Stimulated activated CD8-positive, alpha-beta memory T cell treated with anti-CD3 and anti-CD28 coated beads, Interleukin-7, amount 100 ng/mL, for 24 hours (primary cell): ENCODE measurements at places on chromosomes 2 and 18.

- no peak for DNase-seq
Observed at GRCh38 chr2:239586651-239587310, 186.0 kb upstream of the HDAC4 start.

GRCh38 chr2:101469863-101470262, 5.0 kb downstream of the RFX8 start:
- DNase-seq, result no peak

GRCh38 chr2:201148434-201148990, 32.5 kb downstream of the CFLAR start:
- no peak for DNase-seq

- DNase-seq, result no peak
Observed at GRCh38 chr18:63079114-63079513, 240.5 kb downstream of the BCL2 start.

DNA sequence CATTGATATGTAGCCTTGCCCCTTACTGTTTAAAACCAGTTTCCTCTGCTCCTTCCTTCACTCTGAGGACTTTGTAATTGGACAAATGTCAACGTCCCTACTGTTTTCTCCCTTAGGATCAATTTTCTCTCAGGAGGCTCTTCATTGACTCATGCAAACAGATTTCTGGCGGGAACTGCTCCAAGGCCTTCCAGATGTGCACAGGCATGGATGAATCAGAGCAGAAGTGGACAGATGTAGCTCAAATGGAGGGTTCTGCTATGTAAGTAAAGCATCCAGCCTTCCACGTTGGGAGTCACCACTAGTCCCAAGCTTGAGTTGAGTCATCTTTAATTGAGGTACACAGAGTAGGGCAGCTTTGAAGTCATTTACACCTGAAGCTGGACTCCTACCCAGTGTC, 34.1 kb upstream of the ZDBF2 start:
- no peak for DNase-seq
